ENCODE measurements at places on chromosomes 12 and 14. TPM values are rescaled to one million over a fixed set of nuclear protein-coding genes. Genes with fewer than 3 reads are reported as not detected.

DNA sequence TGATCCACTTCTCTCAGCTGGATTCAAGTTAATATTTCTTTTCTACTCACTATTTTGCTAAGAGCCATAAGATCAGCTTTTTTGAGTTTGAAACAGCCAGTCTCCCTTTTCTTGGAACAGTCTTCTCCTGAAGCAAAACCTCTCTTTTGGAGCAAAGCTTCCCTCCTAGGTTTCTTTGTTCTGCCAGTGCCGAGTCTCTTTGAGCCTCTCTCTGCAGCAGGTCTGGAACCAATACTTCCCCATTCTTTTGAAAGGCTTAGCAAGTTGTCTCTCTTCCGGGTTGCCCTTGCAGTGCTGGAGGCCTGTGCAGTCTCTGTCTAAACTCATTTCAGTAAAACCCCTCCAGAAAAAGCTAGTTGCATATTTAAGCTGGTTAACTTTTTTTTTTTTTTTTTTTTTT lies 454.8 kb downstream of the NOVA1 start:
- DNase-seq = no peak

GRCh38 chr12:65419284-65420072 lies 141.0 kb downstream of the MSRB3 start:
- no peak for DNase-seq

DNA sequence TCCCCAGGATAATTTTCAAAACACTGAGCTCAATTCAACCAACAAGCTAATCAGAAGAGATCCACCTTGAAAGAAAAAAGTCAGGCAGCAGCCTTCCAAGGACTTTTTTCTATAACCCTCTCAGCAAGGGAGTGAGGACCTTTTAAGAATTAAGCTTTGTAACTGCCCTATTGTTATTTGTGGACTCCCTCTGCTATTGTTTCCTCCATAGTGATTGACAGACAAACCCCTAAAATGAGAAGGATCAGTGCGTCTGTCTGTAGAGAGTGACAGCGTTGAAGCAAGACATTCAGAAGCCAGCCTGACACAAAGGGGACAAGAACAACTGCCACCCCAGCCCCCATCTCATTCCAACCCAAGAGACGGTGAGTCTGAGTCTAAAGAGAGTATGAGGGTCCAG lies 30.3 kb upstream of the BTG1 start:
- DNase-seq = no peak

DNA sequence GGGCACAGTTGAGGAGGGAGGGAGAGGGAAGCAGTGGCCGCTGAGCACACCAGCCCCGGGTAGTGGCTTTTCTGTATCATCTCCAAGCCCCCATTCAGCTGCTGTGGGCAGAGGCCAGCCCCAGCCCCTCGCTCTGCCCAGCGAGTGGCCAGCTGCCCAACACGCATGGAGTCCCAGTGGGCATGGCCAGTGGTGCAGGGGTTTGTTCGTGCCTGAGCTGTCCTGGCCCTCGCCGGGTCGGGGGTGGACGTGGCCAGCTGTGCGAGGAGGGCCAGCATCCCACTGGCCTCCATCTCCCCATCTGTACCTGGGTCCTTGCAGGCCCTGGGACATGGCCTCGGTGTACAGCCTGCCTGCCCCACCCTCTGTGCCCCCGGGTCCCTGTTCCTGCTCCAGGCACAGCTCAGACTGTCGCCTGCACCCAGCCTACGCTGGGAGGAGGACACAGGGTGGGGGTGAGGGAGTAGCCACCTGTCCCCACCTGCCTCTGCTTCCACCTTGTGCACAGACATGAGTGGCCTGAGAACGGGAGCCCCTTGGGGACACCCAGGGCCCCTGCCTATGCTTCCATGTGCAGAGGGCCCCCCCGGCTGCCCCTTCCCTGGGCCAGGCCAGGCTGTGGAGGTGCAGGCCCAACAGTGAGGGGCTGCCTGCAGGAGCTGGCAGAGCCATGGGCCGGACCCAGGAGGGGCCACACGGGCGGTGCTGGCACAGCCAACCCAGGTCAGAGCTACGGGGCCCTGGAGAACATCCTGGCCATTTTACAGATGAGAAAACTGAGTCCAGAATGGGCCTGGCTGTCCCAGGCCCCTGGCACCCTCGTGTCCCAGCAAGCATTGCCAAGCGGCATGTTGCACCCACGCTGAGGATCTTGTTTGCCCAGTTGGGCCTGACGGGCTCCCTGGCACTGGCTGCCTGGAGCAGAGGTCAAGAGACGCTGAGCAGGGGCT lies 4.3 kb downstream of the INF2 start:
- DNase-seq = no peak

Gene CCNT1
- 22.6 TPM for total RNA-seq

- no peak for DNase-seq
These were observed at the start of gene RNASE13 for GRCh38 chr14:21034707-21035106. Gene RNASE13, minus strand, starts transcription at chr14:21034807. Its CDS starts 519 bp downstream, at chr14:21034288.

Gene ITPR2
- total RNA-seq = 66.1 TPM

DNA sequence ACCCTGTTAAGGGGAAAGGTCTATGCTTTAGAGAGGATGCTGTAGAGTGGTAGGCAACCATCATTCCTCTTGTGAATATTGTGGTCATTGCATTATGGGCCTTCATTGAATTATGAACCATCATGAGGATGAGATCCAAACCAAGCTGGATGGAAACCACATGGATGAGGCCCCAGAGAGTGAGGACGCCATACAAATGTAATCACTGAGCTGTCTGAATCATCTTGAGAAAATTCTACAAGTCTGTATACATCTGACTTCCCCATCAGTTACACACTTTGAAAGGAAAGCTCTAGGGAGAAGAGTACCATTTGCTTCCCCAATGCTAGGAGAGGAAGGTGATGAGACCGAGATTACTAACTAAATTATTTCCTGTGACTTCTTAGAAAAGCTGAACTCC lies 172.9 kb downstream of the CACNA1C start:
- DNase-seq = no peak

Gene HPD
- 1.9 TPM for total RNA-seq

GRCh38 chr14:50087341-50088116 lies 28.8 kb downstream of the VCPKMT start:
- DNase-seq = no peak

Gene IAPP
- total RNA-seq = not detected

DNA sequence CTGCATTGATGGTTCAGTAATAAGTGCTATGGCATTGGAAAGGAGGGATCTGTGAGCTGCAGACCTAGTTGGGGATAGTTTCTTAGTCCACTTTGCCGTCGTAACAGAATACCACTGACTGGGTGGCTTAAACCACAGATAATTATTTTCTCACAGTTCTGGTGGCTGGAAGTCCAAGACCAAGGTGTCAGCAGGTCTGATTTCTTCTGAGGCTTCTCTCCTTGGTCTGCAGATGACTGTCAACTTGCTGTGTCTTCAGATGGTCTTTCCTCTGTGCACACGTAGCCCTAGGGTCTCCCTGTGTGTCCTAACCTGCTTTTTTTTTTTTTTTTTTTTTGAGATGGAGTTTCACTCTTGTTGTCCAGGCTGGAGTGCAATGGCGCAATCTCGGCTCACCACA lies 126.1 kb downstream of the MYRFL start:
- no peak for DNase-seq

DNA sequence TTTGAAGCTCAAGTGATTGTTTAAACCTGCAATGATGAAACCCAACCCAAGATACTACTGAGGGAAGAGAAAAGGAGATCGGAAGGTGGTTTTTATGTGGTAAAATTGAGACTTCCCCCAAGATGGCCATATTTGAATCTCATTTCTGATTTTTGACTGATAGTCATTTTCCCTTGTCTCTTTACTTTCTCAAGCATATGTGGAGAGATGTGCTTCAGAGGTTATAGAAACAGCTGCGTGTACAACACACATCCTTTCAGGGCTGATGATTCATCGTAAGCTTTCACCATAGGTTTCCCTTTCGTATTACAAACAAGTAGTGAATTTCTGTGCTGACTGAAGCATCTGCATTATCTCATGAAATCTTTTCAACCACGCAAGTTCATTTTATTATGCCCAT lies 276.2 kb downstream of the EMP1 start:
- no peak for DNase-seq

Gene BBOF1
- 14.0 TPM for total RNA-seq

DNA sequence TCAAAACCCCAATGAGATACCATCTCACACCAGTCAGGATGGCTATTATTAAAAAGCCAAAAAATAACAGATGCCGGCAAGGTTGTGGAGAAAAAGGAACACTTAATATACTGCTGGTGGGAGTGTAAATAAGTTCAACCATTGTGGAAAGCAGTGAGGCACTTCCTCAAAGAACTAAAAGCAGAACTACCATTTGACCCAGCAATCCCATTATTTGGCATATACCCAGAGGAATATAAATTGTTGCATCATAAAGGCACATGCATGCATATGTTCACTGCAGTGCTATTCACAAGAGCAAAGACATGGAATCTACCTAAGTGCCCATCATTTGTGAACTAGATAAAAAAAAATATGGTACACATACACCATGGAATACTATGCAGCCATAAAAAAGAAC lies 59.9 kb downstream of the MGST1 start:
- DNase-seq = no peak

DNA sequence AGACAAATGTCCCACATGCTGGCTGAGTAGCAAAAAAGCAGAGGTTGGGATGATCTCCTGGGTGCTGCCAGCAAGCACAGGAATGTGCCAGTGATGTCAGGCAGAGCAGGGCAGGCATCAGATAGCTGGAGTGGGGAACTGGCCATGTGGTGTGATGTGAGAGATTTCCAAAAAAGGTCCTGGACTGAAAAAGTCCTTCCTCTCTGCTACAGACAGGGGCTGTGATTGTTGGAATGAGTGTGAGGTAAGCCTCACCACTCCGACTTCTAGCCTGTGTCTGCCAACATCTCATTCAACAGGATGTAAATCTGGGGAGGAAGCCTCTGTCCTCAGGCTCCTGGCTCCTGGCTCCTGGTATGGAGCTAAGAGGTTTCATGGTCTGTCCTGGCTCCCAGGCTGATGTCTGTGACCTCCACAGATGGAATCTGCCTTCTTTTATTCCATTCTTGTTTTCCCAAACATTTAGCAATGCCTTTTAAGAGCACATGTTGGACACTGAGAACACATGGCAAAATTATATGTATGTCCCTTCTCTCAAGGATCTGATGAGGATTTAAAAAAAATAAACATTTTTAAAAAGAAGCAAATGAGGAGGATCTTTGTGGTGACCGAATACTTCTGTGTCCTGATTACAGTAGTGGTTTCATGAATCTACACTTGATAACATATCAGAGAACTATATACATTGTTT lies 50.1 kb upstream of the STK38L start:
- DNase-seq = peak; percentile 70

GRCh38 chr12:103771466-103771865 lies 69.6 kb downstream of the NT5DC3 start:
- DNase-seq = peak; percentile 52

DNA sequence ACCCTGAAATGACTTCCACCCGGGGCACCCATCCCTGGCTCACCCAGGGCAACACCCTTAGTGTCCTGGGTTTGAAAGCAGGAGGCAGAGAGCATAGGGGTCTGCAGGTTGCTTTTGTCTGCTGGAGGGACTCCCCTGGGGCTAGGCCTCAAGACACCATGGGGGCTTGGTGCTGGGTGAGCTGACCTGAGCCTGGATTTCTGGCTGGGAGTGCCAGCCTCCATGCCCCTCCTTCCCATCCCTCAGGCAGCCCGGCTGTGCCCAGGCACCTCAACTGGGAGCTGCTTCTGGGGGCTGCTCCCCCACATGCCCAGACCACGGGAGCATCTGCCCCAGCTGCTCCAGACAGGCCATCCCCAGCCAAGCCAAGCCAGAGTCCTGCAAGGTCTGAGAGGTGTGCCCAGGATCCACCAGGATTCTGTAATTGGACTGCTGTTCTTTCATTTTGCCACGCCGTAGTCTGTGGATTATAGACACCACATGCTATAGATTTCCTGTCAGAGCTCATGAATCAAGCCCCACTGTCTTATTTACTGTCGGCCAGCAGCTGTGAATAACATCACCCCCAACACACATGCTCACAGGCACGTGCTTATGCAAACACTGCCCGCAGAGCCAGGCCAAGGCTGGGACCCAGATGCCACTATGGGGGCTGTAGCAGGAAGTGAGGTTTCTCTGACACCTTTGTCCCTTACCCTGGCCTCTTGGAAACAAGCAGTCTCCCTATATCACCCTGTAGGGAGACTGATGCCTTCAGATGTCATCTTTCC lies 29.4 kb upstream of the ESRRB start:
- no peak for DNase-seq

- DNase-seq = no peak
These were observed 51.1 kb upstream of the SLC8A3 start for GRCh38 chr14:70239802-70240201.

Gene BTBD7
- 55.3 TPM for total RNA-seq

- peak; percentile 20 for DNase-seq
These were observed 15.0 kb downstream of the MDM1 start for GRCh38 chr12:68317047-68317667.

DNA sequence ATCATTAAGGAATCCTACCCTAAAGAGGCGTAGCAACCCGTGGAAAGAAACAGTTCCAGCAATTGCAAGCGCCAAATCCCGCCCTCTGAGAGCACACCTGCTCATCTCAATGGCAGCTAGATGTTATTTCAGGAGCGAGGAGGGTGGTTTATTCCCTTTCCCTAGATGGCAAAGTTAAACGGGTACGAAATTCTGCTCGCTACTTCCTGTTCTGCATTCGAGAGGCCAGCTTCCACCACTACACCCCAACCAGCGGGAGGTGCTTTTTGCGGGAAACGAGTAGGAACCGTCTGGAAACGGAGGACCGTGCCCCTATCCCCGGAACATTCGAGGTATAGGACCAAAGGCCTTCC lies 536 bp downstream of the VPS29 start:
- peak; percentile 21 for DNase-seq

GRCh38 chr12:13028825-13029570 lies 15.2 kb upstream of the FAM234B start:
- DNase-seq = no peak

GRCh38 chr14:105860615-105861580 lies 334.5 kb downstream of the TMEM121 start:
- peak; percentile 5 for DNase-seq

- no peak for DNase-seq
These were observed 173.8 kb upstream of the MIS18BP1 start for GRCh38 chr14:45426685-45427282.

GRCh38 chr14:21405097-21405496 lies 21.3 kb upstream of the SUPT16H start:
- DNase-seq = no peak

Gene GALNT8
- total RNA-seq = 5.8 TPM

GRCh38 chr14:103849151-103849886 lies 1.9 kb upstream of the PPP1R13B start:
- no peak for DNase-seq

- DNase-seq = no peak
These were observed 4.4 kb upstream of the FAM186B start for GRCh38 chr12:49609875-49610154.

- no peak for DNase-seq
These were observed 188.3 kb upstream of the C14orf180 start for GRCh38 chr14:104390941-104391901.

- DNase-seq = no peak
These were observed 4.9 kb upstream of the AQP6 start for GRCh38 chr12:49967777-49968250.

Gene CPNE6
- 0.76 TPM for total RNA-seq

Gene CCDC77
- 3.1 TPM for total RNA-seq

Gene GNB3
- 2.7 TPM for total RNA-seq

Gene ADCY4
- total RNA-seq = 65.1 TPM

GRCh38 chr14:105290621-105291346 lies 10.0 kb downstream of the BRF1 start:
- DNase-seq = no peak

GRCh38 chr12:105281694-105282049 lies 45.7 kb upstream of the APPL2 start:
- no peak for DNase-seq
